Smooth muscle cell of trachea (primary cell): ENCODE measurements at places on chromosomes 3 and 15. TPM values are rescaled to one million over a fixed set of nuclear protein-coding genes. Genes with fewer than 3 reads are reported as not detected.

The ITIH1 gene
- total RNA-seq = not detected in 2 replicates

The TTLL13 gene
- total RNA-seq = not detected in 2 replicates

The BSN gene
- total RNA-seq = under 0.01 and 0.17 TPM in 2 replicates

The SPCS1 gene
- total RNA-seq = 60.7 and 68.1 TPM in 2 replicates

The CX3CR1 gene
- not detected in 2 replicates for total RNA-seq

The LNP1 gene
- 5.0 and 6.8 TPM in 2 replicates for total RNA-seq

The RYR3 gene
- not detected in 2 replicates for total RNA-seq

The FBLN2 gene
- total RNA-seq = 195 and 656 TPM in 2 replicates

The LRRK1 gene
- 23.9 and 28.0 TPM in 2 replicates for total RNA-seq

The MAP3K13 gene
- 10.9 and 20.4 TPM in 2 replicates for total RNA-seq

The NCBP2 gene
- total RNA-seq = 60.2 and 65.6 TPM in 2 replicates

The ACOX2 gene
- 26.5 and 27.1 TPM in 2 replicates for total RNA-seq
